ENCODE measurements at places on chromosomes 3 and 15.

GRCh38 chr3:172561897-172562640, 38.8 kb upstream of the TNFSF10 start:
- no peak for DNase-seq

- no peak for DNase-seq
These were observed 36.5 kb downstream of the DAPK2 start for GRCh38 chr15:64009798-64010261.

GRCh38 chr15:70761931-70762468, 1.4 kb downstream of the UACA start:
- no peak for DNase-seq

DNA sequence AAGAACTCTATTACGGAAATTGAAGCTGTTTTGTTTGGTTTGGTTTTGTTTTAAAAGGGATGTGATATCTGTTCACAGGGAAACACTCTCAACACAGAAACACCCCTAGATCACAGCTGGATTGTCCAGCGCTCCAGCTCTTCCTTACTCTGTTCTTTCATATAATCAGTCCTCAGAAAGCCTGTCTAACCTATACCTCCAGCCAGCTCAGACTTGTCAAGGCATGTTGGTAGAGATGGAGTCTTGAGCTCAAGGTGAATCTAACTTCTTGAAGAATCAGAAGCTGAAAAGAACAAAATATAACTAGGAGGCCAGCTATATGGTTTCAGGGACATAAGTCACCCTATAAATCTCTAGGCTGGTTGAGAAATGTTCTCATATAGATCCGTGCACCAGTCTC, 110.2 kb upstream of the EPHA3 start:
- no peak for DNase-seq

DNA sequence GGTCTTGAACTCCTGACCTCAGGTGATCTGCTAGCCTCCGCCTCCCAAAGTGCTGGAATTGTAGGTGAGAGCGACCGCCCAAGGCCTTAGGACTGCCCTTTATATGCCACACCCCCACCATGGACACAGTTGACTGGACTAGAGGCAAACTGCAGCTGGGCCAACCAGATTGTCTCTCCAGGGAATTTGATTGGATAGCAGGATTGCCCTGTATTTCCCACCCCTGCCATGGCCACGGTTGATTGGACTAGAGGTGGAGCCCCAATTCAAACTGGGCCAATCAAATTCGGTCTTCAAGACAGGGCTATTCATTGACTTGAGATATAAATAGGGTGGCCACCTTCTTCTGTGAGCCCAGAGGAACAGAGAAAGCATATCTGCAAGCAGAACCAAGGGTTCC, 6.9 kb upstream of the CLPX start:
- no peak for DNase-seq
